ENCODE measurements at places on chromosomes 12 and 14. TPM values are rescaled to one million over a fixed set of nuclear protein-coding genes. Genes with fewer than 3 reads are reported as not detected.

DNA sequence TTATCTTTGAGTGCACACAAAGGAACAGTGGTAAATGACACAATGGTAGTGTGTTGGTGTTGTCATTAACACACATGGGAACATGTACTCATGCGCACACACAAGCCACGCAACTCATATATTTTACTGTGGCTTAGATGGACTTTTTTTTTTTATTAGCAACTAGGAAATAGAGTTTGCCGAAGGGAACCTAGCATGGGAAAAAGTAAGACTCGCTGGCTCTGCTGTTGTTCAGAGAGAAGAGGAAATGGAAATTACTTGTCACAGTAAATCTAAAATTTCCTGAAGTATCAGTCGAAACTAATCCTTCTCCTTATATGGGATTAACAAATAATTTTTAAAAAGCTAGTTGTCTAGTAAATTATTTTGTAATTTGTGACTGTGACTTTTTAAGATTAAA lies 33.7 kb upstream of the IL22 start:
- DNase-seq, result no peak

DNA sequence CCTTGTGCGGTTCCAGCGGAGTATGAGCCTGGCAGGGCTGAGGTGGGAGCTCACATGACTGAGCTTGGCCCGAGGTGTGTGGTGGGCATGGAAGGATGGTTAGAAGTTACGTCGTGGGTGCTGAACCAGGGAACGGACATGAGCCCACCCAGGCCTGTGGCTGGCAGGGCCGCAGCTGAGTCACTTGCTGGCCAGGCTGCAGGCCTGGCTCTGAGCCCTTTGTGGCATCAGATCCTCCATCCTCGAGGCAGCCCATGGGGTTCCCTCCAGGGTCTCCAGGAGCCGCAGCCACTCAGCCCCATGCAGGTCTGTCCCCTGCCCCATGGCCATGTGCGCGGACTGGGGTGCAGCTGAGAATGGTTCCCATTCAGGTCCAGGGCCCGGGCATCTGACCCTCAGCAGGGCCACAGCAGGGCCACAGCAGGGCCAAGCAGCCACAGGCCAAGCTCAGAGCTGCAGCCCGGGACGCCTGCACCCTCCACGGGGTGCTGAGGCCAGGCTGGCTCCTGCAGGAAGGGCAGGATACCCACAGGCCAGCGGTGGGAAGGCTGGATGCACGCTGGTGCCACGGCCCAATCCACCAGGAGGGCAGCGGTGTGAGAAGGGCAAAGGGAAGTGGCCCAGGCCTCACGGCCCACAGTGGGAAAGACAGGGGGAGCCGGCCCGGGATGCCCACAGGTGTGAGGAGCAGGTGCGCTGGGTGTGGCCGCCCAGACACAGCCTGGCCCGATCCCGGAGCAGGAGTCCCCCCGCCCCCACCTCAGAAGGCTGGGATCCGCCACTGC lies 26.3 kb upstream of the ULK1 start:
- DNase-seq, result no peak

GRCh38 chr14:38549564-38549963 lies 293.7 kb upstream of the CLEC14A start:
- no peak for DNase-seq

Gene TAS2R8
- total RNA-seq, result not detected

Gene LDHB
- total RNA-seq, result 2,489 TPM

DNA sequence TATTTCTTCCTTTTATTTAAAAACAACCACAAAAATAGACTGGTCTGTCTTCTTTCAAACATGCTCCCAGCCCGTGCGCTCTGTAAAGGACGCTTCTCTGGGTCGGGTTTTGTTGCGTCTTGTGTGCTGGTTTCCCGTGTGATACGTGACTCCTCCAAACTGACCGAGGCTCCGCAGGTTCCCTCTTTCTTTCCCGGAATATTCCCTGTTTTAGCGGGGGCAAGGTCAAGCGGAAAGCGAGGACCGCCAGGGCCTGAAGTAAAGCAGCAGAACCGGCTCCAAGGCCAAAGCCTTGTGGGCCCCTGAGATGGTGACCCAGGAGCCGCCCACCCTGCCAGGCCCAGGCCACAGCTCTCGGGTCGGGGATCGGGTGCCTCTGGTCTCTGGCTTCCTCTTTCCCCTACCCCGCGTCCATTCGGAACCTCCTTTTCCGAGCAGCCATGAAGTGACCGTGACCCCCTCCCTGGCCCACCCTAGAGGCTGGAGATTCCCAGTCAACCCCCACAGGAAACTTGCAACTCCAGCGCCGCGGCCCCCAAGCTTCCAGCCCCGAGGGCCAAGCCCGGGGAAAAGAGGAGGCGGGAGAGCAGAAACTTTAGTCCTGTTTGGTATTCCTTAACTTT lies 885 bp upstream of the HOXC10 start:
- no peak for DNase-seq

Gene GPR68
- 2.4 TPM for total RNA-seq
